IPS-NIHi11 (cell line): ENCODE measurements at places on chromosomes 5 and 9.

DNA sequence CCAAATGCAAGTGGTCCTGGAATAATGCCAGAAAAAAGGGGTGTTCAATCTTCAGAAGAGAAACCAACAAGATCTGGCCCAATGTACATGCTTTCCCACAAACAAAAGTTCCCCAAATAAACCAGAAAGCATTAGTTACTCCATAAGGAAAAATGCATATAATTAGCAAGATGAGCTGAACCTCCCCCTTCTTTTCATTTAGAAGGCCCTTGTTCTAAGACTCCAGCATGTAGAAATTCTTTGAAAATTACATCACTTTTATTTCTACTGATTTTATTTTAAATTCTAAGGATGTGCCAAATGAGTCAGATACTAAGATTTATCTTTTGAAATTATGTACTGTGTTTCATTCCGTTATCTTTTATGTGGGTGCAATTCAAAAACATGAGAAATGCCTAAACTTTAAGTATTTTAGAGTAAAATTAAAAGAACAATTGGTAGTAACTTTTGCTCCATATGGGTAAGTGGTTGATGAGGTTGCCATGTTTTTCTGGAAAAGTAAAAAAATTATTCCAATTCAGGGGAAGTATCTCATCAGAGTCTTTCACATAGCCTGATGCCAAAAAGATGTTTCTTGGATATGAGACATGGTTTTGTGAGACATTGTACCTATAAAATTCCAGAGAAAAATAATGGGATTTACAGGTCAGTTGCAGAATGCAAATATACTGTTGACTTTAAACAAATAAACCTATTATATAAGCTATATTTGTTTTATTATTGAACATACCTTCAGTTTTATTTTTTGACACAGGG is 106.5 kb upstream of the CCDC112 start:
- DNase-seq: no peak

DNA sequence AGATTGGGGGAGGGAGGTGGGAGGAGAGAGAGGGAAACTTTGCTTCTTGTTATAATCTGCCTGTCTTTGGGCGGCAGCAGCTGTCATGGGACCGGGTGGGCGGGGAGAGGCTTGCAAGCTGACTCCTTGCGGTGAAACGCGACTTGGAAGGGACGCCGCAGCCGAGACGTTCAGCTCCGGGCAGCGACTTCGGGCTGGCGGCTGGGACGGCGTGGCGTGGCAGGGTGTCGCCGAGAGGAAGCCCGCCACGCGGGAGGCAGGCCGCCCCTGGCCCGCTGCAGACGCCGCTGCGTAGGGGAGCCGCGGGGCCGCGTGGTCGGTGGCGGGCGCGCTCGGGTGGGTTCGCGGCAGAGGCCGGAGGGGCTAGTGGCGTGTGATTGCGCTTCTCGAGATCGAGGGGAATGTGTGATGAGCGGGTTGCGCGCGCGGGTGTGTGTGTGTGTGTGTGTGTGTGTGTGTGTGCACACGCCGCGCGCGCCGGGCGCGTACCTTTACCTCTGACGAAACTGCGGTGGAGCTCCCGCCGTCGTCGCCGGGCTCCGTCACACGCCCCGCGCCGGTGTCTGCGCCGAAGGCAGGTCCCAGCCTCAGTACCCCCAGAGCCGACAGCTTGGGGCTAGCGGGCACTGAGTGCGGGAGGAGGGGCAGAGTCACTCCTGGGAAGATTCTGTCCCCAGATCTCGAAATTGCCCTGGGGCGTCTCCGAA is 1.7 kb downstream of the PPARGC1B start:
- peak; percentile 83 for DNase-seq

GRCh38 chr9:32334112-32334511 is 50.3 kb upstream of the ACO1 start:
- no peak for DNase-seq

DNA sequence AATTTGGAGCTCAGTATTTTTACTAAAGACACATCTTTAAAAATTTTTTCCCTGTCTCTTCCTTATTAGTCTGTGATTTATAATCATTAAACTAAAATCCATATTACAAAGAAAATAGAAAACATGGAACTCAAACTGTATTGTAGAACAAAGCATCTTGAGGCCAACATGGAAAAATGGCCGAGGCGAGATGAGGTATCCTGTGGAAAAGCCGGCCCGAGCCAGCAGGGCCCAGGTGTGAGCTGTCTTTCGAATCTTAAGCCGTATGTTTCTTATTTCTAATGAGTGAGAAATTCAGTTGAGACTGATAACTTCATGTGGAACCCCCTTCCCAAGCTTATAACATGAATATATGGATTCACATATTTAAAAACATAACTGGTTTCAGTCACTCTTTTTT is 170.4 kb upstream of the OTULINL start:
- no peak for DNase-seq

- no peak for DNase-seq
Observed at GRCh38 chr9:108703429-108703828, 152.4 kb downstream of the ACTL7B start.

DNA sequence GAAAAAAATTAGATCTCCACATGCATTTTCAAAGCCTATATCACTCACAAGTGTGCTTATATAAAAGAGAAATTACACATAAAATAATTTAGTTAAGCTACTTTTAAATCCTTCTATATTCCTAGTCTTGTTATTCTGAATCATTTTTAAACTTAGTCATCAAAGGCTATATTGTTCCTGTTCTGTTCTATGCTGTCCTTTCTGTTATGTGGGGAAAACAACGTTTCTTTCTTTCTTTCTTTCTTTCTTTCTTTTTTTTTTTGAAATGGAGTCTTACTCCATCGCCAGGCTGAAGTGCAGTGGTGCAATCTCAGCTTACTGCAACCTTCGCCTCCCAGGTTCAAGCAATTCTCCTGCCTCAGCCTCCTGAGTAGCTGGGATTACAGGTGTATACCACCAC is 389.2 kb upstream of the FTMT start:
- DNase-seq: no peak

- DNase-seq: no peak
Observed at GRCh38 chr9:131584858-131585257, 39.5 kb downstream of the PRRT1B start.
